Stimulated activated CD4-positive, alpha-beta T cell treated with anti-CD3 and anti-CD28 coated beads, Interleukin-4, amount 100 ng/mL, for 1 hour (primary cell): ENCODE measurements at places on chromosomes 12 and 14.

- DNase-seq: no peak
Measured at GRCh38 chr12:100043631-100044030, 58.9 kb upstream of the ANKS1B start.

DNA sequence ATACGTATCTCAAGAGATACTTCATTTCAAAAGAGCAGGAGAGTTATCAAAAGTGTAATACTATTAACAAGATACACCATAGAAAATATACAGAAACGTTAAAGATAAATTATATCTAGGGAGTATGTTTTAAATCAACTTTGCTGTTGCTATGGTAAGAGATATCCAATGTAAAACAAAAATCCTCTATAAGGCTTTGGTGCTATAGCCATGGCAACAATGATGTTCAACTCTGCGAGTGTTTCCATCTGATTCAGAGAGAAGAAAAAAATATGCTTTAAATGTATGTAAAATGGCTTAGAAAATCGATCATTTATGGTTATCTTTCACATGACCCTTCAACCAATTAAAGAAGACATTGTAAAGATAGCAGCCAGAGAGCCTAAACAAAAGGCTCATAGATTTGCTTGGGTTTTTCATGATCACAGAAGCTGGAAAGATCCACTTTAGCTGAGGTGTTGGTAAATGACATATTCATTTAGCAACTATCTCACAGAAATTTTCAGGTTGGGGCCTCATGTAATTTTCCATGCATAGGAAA lies 387.0 kb upstream of the GARIN6 start:
- DNase-seq: no peak

DNA sequence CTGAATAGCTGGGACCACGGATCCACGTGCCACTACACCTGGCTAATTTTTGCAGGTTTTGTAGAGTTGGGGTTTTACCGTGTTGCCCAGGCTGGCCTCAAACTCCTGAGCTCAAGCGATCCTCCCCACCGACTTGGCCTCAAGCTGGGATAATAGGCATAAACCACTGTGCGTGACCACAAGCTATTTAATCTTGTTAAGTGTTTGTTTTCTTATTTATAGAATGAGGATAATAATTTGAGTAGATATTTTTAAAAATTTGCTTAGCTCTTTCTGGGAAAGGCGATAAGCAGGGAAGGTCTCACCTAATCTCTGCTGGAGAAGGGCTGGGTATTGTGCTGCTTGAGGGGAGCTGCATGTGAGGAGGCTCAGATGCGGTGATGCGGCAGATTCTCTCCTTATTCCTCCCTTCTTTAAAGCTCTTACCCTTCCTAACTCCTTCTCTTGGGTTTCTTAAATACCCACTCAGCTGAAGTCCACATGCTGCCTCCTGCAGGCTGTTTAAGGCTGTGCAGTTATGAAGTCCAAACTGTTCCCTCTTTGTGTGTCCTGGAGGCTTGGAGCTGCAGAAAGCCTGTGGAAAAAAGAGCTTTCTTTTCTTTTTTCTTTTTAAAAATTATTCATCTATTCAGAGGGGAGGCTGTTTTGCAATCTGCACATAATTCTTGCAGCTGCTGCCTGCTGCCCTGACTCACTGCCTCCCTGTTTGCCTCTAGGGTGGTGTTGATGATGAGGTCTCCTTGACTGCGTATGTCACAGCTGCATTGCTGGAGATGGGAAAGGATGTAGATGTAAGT lies 37.9 kb downstream of the A2ML1 start:
- DNase-seq: peak; percentile 15

DNA sequence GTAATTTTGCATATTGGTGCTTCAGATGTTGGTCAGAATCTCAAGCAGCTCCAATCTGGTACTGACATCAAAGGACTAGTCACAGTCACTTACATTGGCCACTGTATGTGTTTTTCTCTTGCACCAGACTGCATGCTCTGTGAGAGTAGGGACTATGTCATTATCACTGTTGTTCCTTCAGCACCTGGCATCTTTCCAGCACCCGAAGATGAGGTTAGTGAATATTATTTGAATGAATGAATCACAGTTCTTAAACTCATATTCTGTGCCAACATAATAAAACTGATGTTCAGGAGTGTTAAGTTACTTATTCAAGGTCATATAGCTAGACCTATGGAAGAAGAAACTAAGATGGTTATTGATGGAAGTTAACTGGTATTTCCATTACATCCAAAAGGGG lies 204.5 kb upstream of the TBX3 start:
- DNase-seq: no peak

GRCh38 chr12:57343703-57344378 lies 87.0 kb downstream of the R3HDM2 start:
- no peak for DNase-seq

DNA sequence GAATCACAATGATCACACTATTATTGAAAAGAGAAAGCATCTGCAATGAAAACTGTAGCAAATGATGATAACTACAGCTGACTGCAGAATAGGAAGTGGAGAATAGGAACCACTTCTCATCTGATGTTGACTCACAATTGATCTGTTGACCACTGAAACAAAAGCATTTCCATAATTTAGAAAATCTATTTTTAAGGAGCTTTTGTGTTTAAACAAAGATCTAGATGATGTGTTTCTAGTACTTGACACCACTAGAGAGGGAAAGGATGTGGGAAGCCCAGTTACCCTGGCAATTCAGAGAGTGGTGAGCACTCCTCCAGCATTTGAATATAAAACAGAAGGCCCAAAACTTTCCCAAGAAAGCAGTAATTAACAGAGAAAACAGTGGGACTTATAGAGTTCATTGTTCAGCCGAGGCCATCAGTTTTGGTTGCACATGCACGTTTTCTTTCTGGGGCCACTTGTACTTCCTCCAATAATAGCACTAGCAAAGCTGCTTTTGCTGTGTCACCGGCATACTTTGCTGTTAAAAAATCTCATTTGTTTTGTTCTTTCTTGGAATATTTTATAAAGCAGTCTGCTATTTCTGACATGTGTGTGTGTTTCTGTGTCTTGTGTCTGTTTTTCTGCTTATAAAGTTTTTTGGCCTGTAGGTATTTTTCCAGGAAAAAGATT lies 76.1 kb upstream of the HECTD1 start:
- DNase-seq: no peak

GRCh38 chr12:110649341-110649847 lies 35.5 kb downstream of the TCTN1 start:
- no peak for DNase-seq

DNA sequence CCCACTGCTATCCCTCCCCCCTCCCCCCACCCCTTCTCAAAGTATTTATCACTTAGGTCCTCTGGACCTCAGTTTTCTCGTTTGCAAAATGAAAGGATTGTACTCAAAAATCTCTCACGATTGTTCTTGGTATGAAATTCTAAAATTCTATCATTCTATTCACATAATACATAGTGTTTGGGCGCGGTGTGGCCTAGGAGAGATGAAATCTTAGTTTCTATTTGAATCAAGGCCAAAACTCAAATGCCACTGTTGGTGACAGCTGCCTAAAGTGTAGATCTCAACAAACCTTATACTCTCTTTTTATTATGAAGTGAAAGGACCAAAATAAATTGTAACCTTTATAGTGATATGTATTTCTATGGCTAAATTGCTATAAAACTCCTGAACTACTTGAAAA lies 23.7 kb upstream of the YAF2 start:
- DNase-seq: no peak

DNA sequence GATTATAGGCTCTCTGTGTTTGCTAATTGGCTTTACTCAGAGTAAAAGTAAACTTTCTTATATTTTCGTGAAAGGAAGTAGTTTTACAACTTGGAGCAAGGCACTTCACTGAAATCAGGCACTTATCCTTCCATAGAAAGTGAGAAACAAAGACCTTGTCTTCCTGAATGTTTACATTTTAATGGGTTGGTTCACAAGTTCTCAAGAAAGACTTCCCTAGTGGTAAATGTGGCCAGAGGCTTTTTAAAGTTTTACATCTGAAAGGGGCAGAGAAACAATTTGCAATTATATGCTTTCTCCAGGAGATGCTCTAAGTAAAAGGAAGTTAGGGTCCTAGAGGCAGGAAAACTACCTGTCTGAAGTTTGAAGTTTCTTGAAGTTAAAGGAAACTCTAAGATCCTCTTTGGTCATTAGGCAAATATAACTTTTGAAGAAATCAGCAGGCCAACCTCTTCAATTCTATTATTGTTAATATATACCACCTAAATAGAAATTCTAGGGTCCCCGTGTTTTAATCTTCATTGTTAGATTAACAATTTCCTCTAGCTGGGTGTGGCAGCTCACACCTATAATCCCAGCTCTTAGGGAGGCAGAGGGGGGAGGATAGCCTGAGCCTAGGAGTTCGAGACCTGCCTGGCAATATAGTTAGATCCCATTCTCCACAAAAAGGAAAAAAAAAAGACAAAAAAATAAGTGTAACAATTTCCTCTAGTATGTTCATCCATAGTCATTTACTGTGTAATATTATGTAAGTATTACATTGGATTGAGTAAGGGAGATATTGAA lies 644.9 kb upstream of the FOXG1 start:
- DNase-seq: no peak

DNA sequence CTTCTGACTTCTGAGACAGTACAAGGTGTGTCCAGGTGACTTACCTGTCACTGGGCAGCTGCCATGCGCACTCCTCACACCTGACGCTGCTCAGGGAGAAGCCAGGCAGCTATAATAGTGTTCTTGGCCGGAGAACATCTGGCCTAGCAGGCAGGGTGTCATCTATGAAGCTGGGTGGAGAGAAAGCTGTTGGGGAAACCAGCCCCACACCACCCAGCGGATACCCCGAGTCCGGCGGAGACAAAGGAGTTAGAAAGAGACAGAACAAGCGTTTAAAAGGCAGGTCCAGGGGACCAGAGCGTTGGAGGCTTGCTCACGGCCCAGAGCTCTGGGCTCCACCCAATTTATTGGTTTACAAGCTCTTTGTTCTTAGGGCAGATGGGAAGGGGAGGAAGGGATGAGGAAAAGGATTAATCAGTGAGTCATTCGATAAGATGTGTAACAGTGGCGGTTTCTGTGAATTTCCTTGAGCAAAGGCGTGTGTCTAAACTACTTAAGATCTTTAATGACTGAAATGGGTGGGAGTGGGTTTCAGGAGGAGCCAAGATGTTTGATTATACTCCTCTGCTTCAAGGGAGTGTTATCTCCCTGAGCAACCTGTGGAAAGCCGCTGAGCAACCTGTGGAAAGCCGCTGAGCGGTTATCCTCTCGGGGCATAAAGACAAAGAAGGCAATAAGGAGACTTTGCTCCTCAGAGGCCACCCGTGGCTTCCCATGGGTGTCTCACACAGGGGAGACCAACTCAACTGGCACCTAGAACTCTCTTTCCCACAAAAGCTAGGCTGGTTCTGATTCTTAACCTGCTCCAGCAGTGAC lies at the start of gene GALNT8:
Gene GALNT8, plus strand, starts transcription at position 580 of the 816 bp plus-strand sequence. CDS start 278 bp downstream, outside the sequence.
- no peak for DNase-seq

DNA sequence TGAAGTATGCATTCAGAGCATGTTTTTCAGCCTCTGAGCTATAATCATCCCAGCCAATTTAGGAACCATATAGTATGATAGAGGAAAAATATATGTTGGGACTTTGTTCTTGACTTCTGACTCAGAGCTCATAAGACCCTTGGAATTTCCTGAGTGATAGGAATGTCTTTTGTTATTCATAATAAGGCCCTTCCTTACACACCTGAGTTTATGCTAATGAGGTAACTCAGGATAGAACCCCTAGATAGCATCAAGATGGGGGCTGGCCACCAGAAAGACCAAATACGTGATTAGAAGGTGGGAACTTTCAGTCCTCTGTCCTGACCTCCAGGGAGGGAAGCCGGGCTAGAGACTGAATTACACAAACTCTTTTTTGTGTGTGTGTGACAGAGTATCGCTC lies 32.4 kb upstream of the PLEK2 start:
- DNase-seq: no peak

- DNase-seq: peak; percentile 43
Measured at GRCh38 chr12:53543539-53543938, 36.3 kb upstream of the NPFF start.

GRCh38 chr12:122918827-122919226 lies 22.9 kb upstream of the VPS37B start:
- DNase-seq: no peak

GRCh38 chr12:78275886-78276285 lies 445.2 kb downstream of the NAV3 start:
- no peak for DNase-seq

DNA sequence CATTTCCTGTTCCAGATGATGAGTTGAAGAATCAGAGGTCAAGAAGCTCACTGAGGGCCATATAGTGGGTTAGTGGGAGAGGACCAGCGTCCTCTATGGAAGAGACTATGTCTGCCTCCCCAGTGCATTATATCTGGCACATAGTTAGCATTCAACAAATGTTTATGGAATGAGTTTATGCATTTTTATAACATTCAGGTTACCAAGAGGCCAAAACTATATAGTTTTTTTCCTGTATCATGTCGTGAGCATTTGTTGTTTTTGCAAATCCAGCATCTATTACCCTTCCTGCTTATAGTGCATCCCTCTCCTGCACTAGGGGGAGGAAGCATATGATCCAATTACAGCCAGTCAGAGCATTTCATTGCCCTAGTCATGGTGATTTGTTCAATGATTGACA lies 60.6 kb downstream of the SUDS3 start:
- no peak for DNase-seq

DNA sequence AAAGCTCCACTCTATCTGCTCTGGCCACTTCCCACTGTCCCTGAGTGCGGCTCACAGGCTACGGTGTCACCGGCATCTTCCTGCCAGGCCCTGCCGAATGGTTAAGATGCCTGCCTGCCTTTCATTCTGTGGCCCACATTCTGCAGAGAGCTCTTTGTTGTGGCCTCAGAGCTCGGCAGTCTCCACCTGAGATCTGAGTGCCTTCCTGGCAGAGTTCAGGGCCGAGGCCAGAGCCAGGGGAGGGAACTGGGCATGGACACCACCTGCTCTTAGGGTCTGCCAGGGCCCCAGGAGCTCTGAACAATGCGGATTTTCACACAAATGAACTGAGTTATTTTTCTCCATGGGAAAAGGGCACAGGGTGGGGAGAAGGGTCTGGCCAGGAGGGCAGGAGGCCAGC lies 127.2 kb downstream of the RBM19 start:
- no peak for DNase-seq

DNA sequence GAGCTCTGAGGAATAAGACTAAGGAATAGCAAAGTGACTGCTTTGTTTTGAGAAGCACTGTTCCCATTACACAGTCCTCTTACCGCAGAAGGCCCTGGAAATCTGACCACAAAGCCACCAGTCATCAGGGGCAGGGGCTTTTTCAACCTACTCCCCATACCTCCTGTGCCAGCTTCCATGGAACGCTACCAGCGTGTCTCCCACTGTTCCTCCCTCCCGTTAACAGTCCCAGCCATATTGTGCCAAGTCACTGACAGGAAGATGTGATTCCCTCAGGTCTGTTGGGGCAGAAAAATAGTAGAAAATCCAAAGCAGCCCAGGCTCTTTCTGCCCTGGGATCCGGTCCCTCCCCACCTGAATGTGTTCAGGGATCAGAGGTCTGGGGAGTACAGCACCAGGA lies 46.6 kb upstream of the VPS33A start:
- DNase-seq: no peak

- DNase-seq: no peak
Measured at GRCh38 chr12:103637429-103637828, 50.4 kb downstream of the STAB2 start.

DNA sequence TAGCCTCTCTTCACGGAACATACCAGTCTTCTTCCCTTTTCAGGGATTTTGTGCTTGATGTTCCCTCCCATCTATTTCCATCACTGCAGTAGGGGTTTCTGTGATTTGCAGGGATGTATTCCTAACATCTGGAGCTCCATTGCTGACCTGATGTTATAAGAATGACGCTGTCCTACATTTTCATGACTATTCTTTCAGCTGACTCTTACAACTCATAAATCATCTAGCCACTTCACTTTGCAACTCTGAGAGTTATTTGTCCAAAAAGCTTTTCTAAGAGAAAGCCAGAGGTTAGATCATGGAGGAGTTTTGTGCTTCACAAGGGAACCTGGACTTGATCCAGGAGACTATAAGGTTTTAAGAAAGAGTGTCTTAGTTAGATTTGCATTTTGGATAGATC lies 116.6 kb upstream of the FAR2 start:
- no peak for DNase-seq
